ENCODE measurements at places on chromosomes 1 and 21. TPM values are rescaled to one million over a fixed set of nuclear protein-coding genes. Genes with fewer than 3 reads are reported as not detected.

GPBP1L1 gene
- total RNA-seq: 95.3 TPM

SPRR3 gene
- total RNA-seq: 10,043 TPM

CELF3 gene
- not detected for total RNA-seq

LRRC38 gene
- total RNA-seq: not detected

GRCh38 chr1:67611846-67612245, 73.2 kb upstream of the GADD45A start:
- no peak for ATAC-seq

DNA sequence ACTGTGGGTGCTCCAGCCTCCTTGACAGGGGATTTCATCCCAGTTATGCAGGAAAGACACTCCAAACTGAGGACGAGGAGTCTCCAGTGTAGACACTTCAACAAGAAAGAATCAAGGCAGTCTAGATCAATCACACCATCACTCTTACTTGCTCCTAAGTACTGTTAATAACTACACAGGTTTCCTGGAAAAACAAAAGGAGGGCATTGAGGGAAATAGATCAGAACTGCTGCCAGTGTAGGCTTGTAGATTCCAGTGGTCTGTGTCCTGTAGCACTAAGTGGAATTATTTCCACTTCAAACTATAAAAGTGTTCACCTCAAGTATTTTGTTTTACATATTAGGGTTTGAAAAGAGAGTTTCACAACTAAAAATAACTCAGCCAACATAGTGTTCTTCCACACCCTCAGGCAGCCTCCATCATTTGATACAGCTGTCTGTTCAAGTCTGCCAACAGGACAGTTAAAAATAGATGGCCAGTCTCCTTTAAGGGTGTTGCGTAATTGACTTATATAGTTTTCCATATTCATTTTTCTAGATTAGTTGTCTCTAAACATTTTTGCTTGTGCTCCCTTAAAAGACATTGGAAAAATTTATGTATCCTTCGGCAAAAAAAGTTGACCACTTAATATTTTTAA, 32.0 kb upstream of the AGL start:
- ATAC-seq: no peak

DNA sequence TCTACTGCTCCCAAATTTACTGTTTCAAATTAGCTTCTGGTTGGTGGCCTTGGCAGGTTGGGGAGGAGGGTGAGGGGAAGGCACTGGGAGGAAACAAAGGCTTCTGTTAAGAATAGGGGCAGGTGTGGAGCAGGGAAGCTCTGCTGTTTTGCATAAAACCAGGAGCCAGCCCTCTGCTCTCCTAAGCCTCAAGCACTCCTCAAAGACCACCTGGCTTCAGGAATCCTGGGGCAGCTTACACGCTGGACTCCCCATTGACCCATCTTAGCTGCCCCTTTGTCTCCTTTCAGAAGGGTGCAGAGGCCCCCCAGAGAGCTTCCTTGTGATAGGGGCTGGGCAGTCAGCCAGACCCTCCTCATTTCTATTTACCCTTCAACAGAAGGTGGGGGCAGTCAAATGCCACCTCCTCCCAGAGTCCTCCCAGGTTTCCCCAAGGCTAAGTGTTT, 11.5 kb upstream of the DHRS3 start:
- ATAC-seq: no peak

- ATAC-seq: no peak
Observed at GRCh38 chr1:97105531-97105930, 383.9 kb downstream of the PTBP2 start.

DNA sequence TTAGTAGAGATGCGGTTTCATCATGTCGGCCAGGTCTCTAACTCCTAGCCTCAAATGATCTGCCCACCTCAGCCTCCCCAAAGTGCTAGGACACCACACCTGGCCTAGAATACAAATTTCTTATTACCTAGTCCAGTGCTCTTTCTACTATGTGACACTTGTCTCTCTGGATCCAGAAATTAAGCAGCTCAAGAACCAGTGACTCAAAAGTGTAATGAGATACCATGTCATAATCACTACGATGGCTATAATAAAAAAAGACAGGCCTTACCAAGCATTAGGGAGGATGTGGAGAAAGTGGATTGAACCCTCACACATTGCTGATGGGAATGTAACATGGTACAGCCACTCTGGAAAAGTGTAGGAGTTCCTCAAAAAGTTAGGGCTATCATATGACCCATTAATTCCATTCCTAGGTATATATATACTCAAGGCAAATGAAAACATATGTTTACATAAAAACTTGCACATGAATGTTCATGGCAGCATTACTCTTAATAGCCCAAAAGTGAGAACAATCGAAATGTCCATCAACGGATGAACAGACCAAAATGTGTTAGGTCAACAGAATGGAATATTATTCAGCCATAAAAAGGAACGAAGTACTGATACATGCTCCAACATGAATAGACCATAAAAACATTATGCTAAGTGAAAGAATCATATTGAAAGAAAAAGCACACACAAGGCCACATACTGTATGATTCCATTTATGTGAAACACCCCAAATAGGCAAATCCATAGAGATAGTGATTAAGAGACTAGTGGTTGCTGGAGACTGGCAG, 8.3 kb downstream of the TEX38 start:
- ATAC-seq: no peak

- ATAC-seq: no peak
Observed at GRCh38 chr1:28190337-28190979, 14.0 kb upstream of the PTAFR start.

DNA sequence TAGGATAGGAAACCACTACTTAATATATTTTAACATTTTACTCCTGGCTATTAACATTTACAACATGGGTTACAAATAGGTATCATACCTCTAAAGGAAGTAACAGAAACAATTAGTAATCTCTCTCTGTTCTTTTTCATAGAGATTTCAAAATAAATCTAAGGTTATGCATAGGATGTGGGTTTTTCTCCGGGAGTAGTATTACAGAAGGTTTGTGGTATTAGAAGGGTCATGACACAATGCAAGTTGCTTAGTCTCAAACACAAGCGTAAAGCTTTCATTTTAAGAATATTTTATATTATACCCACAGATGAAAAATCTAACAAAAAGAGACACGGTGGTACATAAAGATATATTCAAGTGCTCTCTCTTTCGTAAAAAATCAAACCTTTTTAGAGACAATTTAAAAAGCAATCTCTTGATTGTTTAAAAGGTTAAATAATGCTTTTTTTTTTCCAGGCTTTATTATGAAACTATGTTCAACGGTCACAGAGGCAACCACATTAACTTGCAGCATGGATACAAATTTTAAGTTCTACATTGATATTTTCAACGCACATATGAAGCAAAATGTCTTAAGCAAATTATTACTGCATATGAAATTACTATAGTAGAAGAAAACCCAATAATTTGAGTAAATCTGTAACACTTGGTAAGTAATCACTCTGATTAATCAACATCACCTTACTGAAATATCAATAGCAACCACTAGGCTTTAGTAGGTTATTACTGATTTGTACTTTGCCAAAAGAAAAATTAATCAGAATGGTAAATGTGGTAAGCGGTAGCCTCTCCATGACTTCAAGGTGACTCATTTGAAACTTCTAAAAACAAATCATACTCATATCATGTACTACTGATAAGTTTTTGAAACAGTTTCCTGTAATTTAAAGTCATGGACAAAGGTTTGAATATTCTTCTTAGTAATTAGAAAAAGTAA, 97.4 kb upstream of the GFI1 start:
- ATAC-seq: no peak

GRCh38 chr1:15727424-15727823, 8.6 kb upstream of the SLC25A34 start:
- ATAC-seq: no peak

- ATAC-seq: no peak
Observed at GRCh38 chr21:16324630-16325029, 594.8 kb downstream of the USP25 start.

DNA sequence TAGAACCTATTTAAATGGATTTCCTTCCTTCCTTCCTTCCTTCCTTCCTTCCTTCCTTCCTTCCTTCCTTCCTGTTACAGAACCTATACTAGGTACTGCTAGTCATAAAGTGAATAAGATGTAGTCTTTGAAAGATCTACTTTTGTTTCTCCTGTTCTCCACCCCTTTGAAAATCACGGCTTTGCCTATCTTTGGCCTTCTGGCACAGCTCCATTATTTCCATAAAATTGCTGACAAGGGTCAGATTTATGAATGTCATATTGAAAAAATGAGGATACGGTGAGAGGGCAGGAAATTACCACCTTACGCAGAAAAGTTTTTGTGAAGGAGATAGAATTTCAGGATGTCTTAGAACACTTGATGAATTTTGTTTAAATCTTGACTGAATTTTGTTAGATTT, 18.1 kb upstream of the HMCN1 start:
- ATAC-seq: no peak
